ENCODE measurements at places on chromosomes 11 and 22.
A peak's percentile ranks its signal among the peaks of the same experiment; 100 is the strongest.

GRCh38 chr11:45788887-45789286 is 16.1 kb upstream of the SLC35C1 start:
- no peak for DNase-seq

DNA sequence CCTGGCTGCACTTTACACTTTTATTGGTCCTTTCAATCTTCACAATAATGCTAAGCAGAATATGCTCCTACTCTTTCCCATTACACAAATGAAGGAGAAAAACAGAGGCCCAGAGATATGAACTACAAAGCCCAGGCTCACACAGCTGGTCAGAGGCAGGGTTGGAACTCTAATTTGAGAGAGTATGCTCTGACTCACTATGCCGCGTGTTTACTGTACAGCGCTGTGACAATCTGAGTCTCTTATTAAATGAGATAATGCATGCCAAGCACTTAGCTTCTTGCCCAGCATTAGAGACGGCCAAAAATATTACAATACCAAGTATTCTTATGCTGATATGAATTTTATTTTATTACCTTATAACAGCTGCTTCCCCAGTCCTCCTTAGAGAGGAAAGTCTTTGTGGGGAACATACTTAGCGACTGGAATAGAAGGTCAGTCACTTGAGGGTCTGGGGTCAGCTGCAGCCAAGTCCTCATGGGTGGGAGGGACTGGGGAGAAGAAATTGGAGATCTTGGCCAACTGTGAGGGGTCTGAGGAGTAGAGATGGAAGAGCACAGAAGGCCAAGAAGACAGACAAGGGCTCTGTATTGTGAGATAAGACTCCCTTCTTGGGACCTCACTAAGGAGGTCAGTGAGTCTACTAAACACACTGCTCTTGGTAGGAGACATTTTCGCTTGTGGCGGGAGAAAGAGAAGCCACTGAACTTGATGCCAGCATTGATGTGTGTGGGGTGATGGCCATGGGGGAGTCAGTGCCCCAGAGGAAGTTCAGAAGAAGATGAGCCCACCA is 150.8 kb upstream of the TIMP3 start:
- DNase-seq = no peak

- DNase-seq = no peak
Measured at GRCh38 chr11:119580751-119581150, 148.2 kb downstream of the NECTIN1 start.

- no peak for DNase-seq
Measured at GRCh38 chr22:40478338-40479125, 108.1 kb downstream of the SGSM3 start.

DNA sequence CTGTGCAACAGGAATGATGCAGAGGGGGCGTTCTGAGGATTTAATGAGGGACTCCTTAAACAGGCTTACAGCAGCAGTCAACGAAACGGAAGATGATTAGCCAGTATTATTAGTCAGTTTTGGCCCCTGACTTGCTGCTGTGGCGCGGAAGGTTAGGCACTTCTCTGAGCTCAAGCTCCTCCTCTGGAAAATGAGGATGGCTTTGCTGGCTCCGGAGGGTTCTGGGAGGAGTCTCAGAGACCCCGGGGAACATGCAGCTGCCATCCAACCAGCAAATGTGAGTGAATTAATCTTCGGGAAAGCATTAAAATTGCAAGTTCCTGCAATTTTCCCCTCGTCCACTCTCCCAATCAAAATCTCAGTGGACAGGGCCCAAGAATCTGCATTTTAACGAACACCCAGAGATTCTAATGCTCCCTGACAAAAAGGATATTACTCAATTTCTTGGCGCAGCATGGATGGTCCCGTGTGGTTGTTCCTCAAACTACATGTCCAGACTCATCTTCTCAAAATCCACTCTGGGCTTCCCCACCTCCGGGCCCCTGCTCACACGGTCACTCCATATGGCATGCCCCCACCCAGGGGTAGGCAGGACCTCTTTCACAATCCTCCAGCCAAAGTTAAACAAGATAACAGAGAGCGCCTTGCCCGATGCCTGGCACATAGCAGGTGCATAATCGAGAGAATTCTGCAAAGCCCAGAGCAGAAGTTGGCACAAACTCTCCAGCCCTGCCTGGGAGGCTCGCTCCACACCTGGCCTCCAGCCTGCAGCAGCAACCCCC is 6.4 kb downstream of the ELFN2 start:
- no peak for DNase-seq

- no peak for DNase-seq
Measured at GRCh38 chr22:36213586-36213985, 12.0 kb upstream of the APOL4 start.

- no peak for DNase-seq
Measured at GRCh38 chr22:37241351-37242142, 2.5 kb downstream of the RAC2 start.

DNA sequence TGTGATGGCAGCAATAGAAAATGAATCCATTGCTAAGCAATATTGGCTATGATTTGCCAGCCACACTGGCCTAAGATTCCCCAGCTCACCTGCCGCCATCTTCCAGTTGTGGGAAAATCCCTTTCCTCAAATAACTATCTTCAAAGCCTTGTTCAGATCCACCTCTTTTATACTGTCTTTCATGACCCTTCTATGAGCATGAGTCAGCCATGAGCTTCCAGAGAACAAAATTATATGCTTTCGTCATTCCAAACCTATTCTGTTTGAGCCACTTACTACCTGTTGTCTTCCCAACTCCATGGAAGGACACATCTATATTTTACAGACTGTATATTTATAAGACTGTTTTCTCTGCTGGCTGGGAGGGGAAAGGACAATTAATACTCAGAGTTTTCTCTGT is 25.0 kb upstream of the PRSS23 start:
- DNase-seq = no peak

DNA sequence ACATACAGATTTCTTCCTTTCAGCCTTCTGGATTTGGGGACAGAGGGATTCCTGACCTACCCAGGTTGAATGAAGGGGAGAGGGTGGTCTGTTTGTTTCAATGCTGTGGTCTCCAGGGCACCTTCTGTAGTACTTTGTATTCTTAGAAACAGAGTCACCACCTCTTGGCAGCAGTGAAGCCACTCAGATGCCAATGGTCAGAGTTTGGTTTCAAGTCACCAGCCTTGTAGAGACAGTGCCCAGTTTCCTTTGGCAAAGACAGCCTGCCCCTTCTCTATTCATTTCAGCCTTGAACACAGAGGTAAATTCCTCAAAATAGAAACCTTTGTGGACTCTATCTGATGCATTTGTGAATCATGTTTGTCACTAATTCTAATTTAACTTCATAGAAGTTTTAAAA is 111.7 kb upstream of the RASSF10 start:
- no peak for DNase-seq

GRCh38 chr11:2804189-2804588 is 81.4 kb downstream of the CDKN1C start:
- no peak for DNase-seq

GRCh38 chr11:57639321-57640067 is 10.2 kb downstream of the YPEL4 start:
- no peak for DNase-seq

DNA sequence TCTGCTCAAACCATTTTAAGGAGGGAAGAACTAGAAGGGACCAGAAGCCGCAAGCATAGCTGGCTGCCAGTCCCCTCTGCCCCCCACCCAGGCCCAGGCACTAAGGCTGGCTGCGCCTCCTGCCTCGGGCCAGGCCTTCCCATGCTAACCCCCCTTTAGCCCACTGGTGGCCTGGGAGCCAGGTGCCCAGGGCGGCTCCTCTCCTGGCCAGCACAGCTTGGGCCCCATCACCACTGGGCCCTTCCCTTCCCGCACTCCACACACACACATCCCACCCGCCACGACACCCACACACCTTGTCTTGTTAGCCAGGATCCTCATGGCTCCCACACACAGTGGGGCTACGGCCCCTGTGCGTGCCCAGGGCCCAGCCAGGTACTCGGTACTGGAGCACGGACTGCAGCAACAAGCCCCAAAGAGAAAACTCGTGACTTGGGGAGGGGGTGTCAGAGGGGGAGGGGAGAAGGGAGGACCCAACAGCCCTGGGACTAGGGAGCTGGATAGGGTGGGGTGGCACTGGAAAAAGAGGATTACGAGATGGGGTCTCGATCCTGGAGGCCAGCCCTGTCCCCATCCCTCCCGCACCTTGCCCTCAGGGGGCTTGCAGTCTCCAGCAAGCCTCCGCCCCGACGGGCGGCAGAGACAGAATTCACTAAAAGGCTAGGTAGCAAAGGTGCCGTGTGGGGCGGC is 16.0 kb downstream of the BCL9L start:
- no peak for DNase-seq

- peak; percentile 18 for DNase-seq
Measured at GRCh38 chr11:69240332-69241074, 53.5 kb upstream of the MYEOV start.

DNA sequence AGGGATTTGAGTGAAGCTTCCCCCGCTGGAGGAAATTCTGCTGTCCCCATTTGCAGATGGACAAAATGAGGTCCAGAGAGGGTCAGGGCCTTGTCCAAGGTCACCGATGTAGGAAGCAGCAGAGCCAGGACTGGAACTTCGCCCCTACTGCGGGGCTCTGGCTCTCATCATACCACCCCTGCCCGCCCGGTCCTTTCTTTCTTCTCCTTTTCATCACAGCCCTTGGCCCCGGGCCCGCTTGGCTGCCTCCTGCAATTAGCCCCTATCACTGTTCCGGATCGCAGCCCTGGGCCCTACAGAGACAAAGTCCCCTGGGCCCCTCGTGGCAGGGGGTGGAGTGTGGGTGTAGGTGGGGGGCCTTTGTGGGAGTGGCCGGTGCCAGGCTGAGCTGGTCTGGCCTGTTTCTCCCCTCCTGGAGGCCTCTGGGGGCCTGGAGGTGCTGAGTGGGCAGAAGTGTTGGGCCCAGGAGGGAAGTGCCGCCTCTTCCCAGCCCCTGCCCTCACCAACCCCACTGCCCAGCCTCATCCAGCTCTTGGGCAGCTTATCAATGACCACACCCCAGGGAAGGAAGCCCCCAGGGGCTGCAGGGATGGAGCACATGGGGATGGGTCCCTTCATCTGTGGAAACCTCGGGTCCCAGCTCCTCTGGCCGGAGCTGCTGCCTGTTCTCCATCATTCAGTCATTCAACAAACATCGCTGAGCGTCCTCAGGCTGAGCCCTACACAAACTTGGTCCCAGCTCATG is 3.4 kb downstream of the EMID1 start:
- DNase-seq = no peak

- no peak for DNase-seq
Measured at GRCh38 chr11:14364322-14364721, 5.3 kb upstream of the RRAS2 start.

- DNase-seq = no peak
Measured at GRCh38 chr22:30472994-30473720, 1.3 kb upstream of the SEC14L3 start.

- no peak for DNase-seq
Measured at GRCh38 chr22:46083383-46084350, 66.7 kb upstream of the PPARA start.

DNA sequence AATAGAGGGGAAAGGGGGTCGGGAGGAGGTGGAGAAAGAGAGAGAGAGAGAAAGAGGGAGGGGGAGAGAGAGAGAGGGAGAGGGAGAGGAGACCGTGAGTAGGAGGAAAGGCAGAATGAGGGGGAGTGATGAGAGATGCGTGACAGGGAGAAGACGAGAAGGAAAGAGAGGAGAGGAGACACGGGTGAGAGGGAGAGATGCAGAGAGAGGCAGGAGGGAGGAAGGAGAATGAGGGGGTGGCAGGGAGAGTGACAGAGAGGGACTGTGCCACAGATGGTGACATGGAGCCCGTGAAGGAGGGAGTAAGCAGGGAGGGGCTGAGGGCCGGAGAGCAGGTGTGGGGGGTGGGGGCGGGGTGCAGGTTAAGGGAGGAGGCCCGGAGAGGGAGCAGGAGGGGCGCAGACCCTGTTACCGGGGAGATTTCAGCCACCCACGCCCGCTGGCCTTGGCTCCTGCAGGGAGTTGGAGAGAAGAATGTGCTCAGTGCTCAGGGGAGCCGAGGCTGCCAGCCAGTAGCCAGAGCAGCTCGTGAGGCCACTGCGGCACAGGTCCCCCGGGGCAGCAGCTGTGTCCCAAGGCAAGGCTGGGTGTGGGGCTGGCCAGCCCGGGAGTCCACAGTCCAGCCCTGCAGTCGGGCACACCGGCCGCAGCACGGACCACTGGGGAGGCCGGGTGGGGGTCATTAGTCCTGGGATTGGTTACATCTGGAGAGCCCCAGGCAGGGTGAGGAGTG is at the start of gene SSTR3:
TSS of gene SSTR3 (minus strand) at position 304 of the 733 bp plus-strand sequence. CDS start 4,674 bp downstream, outside the sequence.
- no peak for DNase-seq

DNA sequence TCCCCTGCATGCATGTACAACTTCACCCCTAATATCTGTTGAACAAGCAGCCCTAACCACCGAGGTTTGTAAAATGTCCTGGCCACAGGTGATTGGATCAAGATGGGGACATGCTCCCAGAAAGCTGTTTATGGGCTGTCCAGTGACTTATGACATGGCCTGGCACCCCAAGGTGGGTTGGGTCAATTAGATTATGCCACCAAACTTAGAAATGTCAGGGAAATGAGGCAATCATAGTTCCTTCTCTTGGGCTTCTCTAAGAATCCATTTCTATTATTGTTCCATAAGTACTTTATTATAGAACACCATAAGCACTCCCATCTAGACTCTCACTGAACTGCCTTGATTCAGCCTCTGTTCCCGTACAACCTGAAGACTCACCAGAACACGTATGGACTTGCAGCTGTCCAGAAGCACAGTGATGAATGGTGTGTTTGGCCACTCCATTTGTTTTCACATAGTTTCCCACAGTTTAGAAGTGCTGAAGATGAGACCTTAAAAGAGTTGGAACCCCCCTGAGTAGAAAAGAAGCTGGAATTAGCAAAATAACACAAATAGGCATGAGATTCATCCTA is 45.5 kb upstream of the OLFML1 start:
- no peak for DNase-seq

GRCh38 chr11:45170484-45170883 is 24.0 kb downstream of the PRDM11 start:
- DNase-seq = no peak

DNA sequence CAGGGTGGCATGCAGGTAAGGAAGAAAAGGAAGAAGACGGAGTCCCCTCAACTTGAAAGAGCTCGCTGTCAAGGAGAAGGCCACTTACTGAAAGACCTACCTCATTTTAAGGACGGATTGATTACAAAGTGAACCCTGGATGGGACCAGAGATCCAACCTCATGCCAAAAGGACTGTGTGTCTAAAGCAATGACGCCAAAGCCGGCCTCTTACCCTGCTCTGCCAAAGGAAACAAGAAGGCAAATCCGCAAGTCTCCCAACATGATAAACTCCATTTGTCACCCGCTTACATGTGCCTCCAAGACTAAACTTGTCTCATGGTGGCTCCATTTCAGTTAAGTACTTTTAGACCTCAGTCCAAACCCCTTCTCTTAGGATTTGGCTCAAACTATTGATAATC is 148.7 kb upstream of the MTMR2 start:
- no peak for DNase-seq
